ENCODE measurements at places on chromosomes 4 and X. TPM values are rescaled to one million over a fixed set of nuclear protein-coding genes. Genes with fewer than 3 reads are reported as not detected.

Gene PDHA1
- total RNA-seq = 164 TPM

Gene BEX4
- total RNA-seq = not detected

Gene DMRTC1
- total RNA-seq = not detected

- H3K4me3 ChIP-seq = no peak overlapping the region
- DNase-seq = no peak
- H3K27me3 ChIP-seq = no peaks in the 10 kb centered on the region
- no peaks in the 10 kb centered on the region for H3K4me1 ChIP-seq
These were observed 96.6 kb upstream of the TBL1X start for GRCh38 chrX:9368262-9368661.

- H3K4me1 ChIP-seq = peaks cover 7% of the 10 kb centered on the region
- H3K27me3 ChIP-seq = no peaks in the 10 kb centered on the region
- DNase-seq = no peak
- no peaks in the 10 kb centered on the region for H3K36me3 ChIP-seq
- H3K4me3 ChIP-seq = no peak overlapping the region
These were observed 159.7 kb downstream of the ANK2 start for GRCh38 chr4:113209153-113209552.

DNA sequence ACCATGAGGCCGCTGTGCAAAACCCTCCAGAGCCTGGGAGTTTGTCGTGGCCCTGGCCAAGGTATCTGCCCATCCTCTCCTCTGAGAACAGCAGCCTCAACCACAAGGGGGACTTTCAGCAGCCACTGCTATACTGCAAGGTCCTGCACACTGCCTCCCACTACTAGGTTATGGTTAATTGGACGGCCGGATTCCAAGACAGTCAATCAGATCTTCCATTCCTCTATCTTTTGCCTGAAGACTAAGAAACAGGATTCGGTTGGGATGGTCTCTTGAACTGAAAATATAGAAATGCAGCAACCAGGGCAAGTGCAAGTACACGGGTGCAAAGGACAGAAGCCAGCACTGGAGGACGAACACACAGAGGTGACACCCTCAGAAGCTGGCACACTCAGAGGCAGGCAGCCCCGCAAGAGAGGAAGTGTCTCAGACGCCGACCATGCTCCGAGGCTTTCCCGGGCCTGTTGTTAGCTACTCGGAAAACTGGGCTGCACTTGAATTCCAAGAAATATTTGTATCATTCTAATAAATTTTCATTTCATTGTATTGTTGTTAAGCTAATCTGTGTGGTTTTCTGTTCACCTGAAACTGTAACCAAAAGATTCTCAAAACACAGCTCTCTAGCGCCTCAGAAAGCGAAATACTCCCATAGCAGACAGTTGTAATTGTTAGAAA is 63.3 kb downstream of the AFAP1 start:
- H3K4me1 ChIP-seq = no peaks in the 10 kb centered on the region
- H3K27me3 ChIP-seq = no peaks in the 10 kb centered on the region
- no peak overlapping the region for H3K27ac ChIP-seq

DNA sequence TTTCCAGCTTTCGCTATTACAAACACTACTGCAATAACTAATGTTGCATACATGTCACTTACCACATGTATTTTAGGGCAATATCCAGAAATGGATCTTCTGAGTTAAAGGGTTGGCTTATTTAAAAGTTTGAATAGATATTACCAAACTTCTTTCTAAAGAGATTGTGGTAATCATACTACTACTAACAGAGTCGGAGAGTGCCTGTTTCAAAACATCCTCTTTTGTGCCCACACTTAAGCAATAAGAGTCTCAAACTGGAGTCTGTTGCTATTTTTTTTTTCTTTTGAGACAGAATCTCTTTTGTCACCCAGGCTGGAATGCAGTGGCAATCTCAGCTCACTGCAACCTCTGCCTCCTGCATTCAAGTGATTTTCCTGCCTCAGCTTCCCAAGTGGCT is 35.8 kb downstream of the FGFBP1 start:
- H3K36me3 ChIP-seq = no peaks in the 10 kb centered on the region
- no peak overlapping the region for H3K4me3 ChIP-seq
- no peaks in the 10 kb centered on the region for H3K27me3 ChIP-seq
- no peak overlapping the region for H3K27ac ChIP-seq

DNA sequence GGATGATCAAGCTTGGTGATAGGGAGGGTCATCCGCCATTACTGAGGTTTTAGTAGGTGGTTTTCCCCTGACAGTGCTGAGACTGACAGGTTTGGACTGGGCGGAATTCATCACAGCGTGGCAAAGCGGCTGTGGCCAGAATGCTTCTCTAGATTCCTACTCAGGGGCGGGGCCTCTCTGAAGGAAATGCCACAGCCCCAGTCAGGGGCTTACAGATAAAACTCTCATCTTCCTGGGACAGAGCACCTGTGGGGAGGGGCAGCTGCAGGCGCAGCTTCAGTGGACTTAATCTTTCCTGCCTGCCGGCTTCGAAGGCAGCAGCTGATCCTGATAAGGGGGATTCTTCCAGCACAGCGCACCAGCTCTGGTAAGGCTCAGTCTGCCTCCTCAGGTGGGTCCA is 316.7 kb downstream of the RPA4 start:
- no peak overlapping the region for H3K27ac ChIP-seq
- no peaks in the 10 kb centered on the region for H3K36me3 ChIP-seq
- DNase-seq = no peak
- no peaks in the 10 kb centered on the region for H3K4me1 ChIP-seq

- H3K27me3 ChIP-seq = no peaks in the 10 kb centered on the region
- H3K4me3 ChIP-seq = peak overlapping the region; percentile 89
- 0 out of 2 replicates have a peak, but pooled peaks cover 4% of the 10 kb centered on the region for H3K36me3 ChIP-seq
These were observed 1.1 kb downstream of the NAA10 start for GRCh38 chrX:153933748-153934147.

DNA sequence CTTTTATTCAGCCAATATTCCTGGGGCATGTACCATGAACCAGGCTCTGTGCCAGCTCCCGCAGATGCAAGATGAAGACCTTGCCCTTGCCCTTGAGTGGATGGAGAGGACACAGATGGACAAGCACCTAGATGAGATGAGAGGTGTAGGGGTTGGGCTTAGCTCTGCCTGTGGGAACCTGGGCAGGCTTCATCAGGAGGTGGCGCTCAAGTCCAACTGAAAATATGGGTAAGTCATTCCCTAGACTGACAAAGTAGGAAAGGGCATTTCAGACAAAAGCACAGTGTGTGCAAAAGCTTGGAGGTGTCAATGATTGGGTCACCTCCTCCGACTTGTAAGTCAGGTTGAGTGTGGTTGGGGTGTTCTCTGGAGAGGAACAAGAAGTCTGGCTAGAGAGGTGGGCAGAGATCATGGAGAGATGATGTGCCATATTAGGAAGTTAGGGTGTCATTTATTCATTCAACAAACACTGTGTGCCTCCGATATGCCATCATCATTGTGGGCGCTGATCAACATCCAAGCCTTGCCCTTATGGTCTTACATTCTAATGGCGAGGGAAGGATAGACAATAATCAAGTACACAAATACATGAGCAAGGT is 64.6 kb downstream of the ANAPC4 start:
- no peak overlapping the region for H3K27ac ChIP-seq
- no peak overlapping the region for H3K4me3 ChIP-seq
- H3K27me3 ChIP-seq = no peaks in the 10 kb centered on the region
- no peaks in the 10 kb centered on the region for H3K36me3 ChIP-seq
- no peaks in the 10 kb centered on the region for H3K4me1 ChIP-seq

DNA sequence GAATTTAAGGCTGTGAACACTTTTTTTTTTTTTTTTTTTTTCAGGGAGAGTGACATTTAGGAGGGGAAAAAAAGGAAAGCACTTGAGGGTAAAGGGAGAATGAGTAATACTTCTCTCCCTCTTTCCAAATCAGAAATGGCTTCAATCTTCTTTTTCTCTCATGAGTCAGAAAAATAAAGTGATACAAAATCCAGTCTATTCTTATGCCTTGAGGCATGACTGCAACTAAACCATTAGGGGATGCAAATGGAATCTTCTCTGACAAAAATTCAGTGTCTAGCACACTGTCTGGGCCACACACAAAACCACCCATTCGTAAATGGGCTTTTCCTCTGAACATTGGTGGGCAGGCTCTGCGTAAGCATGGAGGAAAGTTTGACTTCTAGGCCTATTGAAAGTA is 46.7 kb upstream of the POU4F2 start:
- H3K4me1 ChIP-seq = no peaks in the 10 kb centered on the region
- DNase-seq = no peak
- no peak overlapping the region for H3K4me3 ChIP-seq
- H3K27me3 ChIP-seq = no peaks in the 10 kb centered on the region
- H3K36me3 ChIP-seq = no peaks in the 10 kb centered on the region

GRCh38 chrX:77949840-77950239 is 19.6 kb downstream of the PGAM4 start:
- no peak overlapping the region for H3K4me3 ChIP-seq
- H3K27me3 ChIP-seq = no peaks in the 10 kb centered on the region
- no peak overlapping the region for H3K27ac ChIP-seq
- H3K4me1 ChIP-seq = no peaks in the 10 kb centered on the region
- DNase-seq = no peak
- H3K36me3 ChIP-seq = no peaks in the 10 kb centered on the region

GRCh38 chrX:427812-428725 is 41.4 kb upstream of the PPP2R3B start:
- no peak for DNase-seq
- no peaks in the 10 kb centered on the region for H3K27me3 ChIP-seq
- no peak overlapping the region for H3K27ac ChIP-seq
- H3K36me3 ChIP-seq = no peaks in the 10 kb centered on the region

GRCh38 chr4:1505511-1506460 is 99.5 kb upstream of the NKX1-1 start:
- DNase-seq = no peak
- H3K4me1 ChIP-seq = no peaks in the 10 kb centered on the region
- no peaks in the 10 kb centered on the region for H3K27me3 ChIP-seq
- no peaks in the 10 kb centered on the region for H3K36me3 ChIP-seq

DNA sequence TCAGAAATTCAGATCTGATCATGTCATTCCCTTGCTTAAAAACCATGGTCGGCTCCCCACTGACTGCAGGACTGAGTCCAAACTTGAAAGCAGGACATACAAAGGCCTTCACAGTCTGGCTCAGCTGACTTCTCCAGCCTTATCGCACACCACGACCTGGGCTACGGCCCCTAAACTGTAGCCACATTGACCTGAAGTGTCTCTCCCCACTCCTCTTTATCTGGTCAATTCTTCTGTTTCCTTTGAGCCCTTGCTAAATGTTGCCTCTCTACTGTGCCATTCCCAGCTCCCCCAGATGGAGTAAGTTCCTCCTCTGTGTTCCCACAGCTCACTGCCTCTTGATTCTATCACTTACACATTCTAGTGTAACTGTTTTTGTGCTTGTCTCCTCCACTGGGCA is 60.5 kb upstream of the CITED1 start:
- H3K4me3 ChIP-seq = no peak overlapping the region
- H3K27me3 ChIP-seq = no peaks in the 10 kb centered on the region
- H3K36me3 ChIP-seq = no peaks in the 10 kb centered on the region
- no peak for DNase-seq
- H3K4me1 ChIP-seq = no peaks in the 10 kb centered on the region

DNA sequence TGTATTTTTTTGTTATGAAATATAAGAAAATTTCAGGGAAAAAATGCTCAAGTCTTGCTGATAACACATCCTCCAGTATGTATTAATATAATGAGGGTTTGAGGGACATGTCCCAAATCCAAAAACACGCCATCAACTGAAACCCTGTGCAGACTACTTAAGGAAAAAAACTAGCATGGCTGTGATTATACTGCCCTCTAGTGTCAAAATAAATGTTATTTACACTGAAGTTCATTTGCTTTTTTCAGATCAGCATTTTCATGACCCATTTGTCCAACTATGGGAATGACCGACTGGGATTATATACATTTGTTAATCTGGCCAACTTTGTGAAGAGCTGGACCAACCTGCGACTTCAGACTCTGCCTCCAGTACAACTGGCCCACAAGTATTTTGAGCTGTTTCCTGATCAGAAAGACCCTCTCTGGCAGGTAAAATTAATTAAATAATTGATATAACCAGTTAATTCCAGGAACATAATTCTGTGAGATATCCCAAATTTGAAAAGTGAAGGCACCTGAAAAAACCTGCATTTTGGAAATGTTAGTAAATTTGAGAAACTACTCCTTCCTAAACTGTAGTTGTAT is 128.5 kb downstream of the PRSS12 start:
- DNase-seq = peak; percentile 81
- H3K27ac ChIP-seq = no peak overlapping the region
- no peaks in the 10 kb centered on the region for H3K27me3 ChIP-seq
- H3K4me3 ChIP-seq = no peak overlapping the region
- H3K4me1 ChIP-seq = no peaks in the 10 kb centered on the region

Measured in Karpas-422 (cell line).